ENCODE measurements at places on chromosomes 4 and X.
A peak's percentile ranks its signal among the peaks of the same experiment; 100 is the strongest.

- DNase-seq, result no peak
Observed at GRCh38 chr4:174708381-174708780, 120.7 kb downstream of the GLRA3 start.

GRCh38 chr4:140343303-140343702 is 30.1 kb upstream of the SCOC start:
- DNase-seq, result peak; percentile 33

- peak; percentile 65 for DNase-seq
Observed at GRCh38 chr4:38069271-38069760, 109.1 kb downstream of the PTTG2 start.

DNA sequence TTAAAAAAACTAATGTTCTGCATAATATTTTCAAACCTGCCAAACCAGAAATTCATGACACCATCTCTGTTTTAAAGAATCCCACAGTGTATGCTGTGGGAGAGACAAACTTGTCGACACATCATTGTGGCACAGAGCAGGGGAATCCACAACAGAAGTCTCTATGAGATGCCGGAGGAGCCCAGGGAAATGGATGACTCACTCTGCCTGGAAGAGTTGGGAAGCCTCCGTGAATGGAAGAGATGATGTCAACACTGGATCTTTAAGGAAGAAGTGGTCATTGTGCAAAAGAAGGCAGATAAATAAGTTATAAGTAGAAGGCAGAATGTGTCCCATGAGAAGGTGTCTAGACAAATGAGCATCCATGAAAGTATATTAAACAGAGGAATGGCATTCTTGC is 595.1 kb downstream of the RAB28 start:
- DNase-seq, result no peak

- DNase-seq, result no peak
Observed at GRCh38 chr4:109206620-109207019, 95.8 kb downstream of the COL25A1 start.

DNA sequence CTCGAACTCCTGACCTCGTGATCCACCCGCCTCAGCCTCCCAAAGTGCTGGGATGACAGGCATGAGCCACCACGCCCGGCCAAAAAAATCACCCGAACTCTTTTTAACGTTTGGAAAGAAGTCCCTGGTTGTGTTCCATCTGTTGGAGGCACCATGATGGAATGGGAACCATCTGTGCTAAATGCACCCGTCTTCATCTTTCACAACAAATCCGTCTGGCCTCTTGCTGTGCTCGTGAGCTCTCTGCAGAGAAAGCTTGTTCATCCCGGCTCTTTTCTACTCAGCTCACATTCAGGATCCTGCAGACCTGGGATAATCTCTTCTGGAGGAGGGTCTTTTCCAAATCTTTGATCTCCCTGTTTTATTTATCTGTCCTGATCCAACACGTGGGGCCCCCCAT is 188.8 kb downstream of the CRLF2 start:
- DNase-seq, result no peak

DNA sequence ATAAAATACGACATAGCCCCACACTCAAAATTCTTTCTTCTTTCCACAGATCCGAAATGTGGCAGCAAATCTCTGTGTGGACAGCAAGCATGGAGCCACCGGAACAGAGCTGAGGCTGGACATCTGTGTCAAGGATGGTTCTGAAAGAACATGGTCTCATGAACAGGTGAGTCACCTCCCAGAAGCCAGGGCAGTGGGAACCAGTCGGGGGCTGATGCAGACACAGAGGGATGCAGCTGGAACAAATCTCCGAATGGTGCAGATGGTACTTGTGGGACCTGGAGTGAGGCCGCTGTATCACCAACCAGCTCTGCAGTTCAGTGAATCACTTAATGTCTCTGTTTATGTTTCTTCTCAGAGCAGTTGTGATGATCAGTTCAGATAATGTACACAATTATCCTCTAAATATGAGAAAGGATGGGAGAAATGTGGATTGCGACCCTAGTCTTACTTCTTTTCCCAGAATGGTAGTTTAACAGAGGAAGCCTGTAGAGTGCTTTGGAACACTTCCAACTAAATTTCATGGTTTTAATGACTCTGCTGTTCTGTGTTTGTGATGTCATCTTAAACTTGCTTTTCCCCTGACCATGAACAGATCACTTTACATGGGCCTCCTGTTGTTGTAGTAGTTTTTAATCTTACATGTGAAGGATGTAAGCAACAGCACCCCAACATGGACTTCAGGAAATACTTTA is 159.3 kb upstream of the GALNT7 start:
- no peak for DNase-seq

DNA sequence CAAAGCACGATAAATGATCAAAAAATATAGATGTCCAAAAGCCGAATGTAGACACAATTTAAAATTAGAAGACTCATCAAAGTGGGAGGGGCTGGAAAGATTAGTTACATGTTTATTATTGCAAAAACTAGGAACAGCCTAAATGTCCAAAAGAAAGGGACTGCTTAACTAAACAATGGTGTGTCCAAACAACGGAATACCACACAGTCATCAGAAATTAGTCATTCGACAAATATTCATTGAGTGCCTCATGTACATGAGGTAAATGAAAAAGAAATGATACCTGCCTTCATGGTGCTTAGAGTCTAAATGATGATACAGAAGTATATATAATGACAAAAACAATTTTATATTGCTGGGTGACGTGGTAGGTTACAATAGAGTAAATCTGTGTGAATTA is 139.7 kb downstream of the MAML3 start:
- DNase-seq, result no peak

- peak; percentile 82 for DNase-seq
Observed at GRCh38 chr4:1026115-1026514, 14.7 kb downstream of the FGFRL1 start.

DNA sequence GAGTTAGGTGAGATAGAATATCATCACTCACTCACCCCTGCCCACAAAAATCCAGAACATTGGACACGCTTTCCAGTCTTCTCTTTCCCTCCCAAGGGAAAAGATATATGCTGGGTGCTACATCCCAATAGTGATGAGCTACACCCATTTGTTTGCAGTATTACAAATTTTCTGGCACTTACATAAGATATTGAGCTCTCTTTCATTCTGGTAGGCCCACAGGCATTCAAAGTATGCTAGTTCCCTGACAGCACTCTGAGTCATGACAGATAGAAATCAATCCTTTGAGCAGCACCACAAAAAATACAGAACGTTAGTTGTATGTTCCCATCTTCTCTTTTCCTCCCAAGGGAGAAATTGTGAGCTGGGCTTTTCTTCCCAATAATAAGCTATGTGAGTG is 477.6 kb upstream of the GRID2 start:
- DNase-seq, result no peak

GRCh38 chr4:21811565-21811964 is 137.0 kb downstream of the KCNIP4 start:
- no peak for DNase-seq

GRCh38 chr4:81213671-81214070 is 1.4 kb downstream of the PRKG2 start:
- no peak for DNase-seq

GRCh38 chr4:107129076-107129475 is 93.0 kb upstream of the DKK2 start:
- DNase-seq, result no peak

DNA sequence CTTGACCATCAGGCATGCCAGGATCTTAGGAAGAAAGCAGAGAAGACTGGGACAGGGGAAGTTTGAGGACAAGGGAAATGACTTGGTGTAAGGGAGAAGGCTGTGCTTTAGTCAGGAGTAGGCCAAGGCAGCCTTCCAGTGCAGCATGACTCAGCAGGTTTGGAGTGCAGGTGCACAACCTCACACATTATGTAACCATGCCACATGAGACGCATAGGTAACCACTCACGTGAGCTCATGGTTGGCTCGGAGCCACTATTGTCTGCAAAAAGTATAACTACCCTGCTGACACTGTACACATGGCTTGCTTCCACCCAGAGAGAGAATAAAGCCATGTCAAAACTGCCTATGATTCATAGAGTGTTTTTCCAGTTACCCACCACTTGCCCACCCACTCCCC is 715.9 kb downstream of the SMARCA1 start:
- no peak for DNase-seq

DNA sequence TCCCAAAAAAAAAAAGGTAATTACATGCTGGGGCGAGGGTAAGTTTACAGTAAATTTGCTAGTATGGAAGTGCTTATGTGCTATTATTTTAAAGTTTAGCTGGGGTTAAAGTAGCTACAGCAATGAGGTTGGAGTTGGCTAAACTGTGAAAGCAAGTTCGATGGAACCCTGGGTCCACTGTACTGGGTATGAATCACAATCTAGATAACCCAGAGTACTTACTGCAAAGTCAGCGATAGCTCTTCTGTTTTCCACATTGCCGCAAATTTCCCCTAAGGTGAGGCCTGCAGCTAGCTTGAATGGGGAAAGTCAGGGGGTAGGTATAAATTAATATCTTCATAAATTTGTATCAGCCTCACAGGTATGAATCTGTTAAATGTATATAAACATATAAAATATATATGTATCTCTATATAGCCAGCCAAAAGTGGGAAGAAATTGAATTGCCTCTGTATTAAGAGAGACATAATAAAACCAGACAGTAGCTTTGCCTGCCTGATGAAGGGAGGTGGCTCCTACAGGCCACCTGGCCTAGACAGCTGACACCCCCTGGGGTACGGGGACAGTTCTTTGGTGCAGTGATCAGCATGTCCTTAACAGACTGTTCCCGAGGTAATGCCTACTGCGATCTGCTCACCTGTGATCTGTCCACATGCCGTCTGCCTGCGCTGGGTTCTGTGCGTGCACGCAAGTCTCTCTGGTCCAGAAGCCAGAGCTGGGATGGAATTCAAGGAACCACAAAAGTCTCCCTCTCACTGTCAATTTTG is 30.6 kb downstream of the CLRN2 start:
- DNase-seq, result no peak

- no peak for DNase-seq
Observed at GRCh38 chr4:139469216-139469615, 15.3 kb downstream of the RAB33B start.

DNA sequence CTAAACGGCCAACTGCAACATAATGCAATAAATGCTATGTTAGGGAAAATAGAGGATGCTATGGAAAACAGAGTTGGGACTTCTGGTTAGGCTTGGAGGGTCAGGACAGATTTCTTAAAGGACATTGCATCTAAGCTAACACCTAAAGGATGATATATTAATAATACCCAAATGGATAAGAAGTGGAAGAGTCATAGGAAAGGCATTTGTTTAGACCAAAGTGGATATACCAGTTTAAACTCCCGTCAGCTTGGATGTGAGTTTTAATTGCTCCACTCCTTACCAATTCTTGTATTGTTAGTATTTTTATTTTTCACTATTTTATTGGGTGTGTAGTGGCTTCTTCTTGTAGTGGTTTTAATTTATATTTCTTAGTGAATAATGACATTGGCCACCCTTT is 93.9 kb downstream of the PTPN13 start:
- no peak for DNase-seq

DNA sequence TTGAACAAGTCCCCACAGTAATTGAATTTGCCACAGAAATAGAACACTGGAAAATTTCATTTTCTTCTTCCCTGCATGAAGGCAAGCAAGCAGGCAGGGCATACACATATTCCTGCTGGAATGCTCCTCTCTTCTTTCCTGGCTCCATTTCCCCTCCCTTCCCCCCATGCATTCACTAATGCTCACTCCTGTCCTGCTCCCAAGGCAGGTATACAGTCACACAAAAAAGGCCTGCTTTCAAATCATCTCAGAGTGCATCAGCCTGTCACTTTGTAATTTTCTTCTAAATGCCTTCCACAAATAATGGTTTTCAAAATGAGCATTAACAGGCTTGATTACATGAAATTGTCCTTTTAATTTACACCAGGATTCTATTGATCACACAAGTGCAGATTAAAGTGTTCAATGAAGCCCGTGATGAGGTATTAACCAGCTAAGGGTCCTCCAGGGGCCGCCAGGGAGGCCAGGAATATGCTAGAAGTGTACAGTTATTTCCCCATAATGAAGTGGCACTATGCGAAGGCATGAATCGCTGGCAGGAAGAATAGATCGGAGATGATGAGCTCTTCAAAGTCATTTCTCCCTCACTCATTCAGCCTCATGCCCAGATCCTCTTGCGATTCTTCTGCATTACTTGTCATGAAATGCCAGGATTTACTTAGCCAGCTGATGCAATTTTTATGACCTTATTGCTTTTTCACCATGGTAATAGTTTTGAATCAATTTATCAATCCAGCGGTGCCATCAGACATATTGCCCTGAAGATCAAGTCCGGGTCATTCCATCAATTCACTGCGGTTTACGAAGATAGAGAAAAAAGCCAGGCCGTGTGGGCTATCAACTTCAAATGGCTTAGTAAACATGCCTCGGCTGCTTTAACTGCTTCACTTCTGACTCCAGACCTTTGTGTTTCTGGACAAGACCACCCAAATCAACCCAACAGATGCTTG is 243.5 kb downstream of the GPAT3 start:
- DNase-seq, result no peak

- DNase-seq, result no peak
Observed at GRCh38 chr4:41687971-41688370, 60.6 kb downstream of the PHOX2B start.

DNA sequence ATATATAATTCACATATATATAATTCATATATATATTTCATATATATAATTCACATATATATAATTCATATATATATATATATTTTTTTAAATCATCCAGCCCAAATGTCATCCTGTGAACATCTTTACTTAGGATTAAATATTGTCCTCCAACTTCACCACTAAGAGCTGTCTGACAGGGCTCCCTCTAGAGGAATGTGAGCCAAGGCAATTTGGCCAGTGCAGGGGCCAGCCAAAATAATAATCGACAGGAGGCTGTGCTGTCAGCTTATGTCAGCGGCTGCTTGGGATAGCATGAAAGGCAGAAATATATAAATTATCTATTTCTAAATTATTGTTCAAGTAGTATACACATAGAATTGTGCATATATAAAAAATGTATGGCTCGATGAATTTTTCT is 29.5 kb downstream of the EGFL6 start:
- DNase-seq, result peak; percentile 24

GRCh38 chrX:96834137-96834536 is 49.6 kb upstream of the RPA4 start:
- DNase-seq, result no peak

DNA sequence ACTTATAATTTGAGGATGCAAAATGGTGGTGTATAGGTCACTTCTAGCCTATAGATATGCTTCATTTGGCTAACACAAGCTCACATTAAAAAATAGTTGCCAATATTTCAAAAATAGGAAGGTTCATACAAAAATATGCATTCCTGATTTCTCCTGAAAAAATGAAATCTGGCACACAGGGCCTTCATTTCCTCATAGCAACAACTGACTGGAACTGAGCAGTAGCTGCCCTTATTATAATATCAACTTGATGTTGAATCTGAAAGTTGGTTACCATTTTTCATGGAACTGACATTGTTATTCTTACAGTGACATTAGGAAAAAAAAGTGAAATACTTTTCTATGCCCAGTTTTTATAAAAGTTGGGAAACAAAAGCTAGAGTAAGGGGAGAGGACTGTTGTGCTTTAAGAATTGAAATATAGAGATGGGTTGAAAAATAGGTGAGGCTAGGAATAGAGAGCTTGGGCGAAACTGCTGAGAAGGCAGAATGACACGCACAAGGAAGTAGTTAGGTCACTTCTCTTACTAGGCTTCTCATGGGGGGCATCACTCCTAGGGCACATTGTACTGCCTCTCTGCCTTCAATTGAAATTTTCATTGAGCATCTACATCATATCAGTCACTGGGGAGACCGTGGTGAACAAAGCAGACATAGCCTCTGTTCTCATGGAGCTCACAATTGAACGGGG is 43.1 kb upstream of the C1GALT1C1 start:
- no peak for DNase-seq
